Memory B cell (primary cell): ENCODE measurements at places on chromosomes 4 and X.
A peak's percentile ranks its signal among the peaks of the same experiment; 100 is the strongest.

DNA sequence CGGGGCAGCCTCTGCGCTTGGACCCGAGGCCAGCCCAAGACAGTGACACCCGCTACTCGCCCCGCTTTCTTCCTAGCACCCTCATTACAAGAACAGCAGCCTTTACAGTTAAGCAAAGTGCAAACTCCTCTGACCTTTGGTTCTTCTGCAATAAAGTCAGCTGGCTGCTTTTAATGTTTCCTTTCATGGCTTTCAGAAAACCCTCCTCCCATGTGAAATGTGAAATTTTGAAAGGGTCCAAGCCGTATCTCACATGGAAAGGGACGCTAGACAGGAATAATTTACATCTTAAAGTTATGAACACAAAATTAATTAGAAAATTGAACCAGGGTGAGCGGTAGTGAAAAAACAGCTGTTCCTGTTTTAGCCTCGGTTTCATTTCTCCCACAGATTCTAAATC is 520.1 kb upstream of the FRG1 start:
- H3K4me1 ChIP-seq, result no peaks in the 10 kb centered on the region
- DNase-seq, result no peak
- no peaks in the 10 kb centered on the region for H3K36me3 ChIP-seq
- no peak overlapping the region for H3K4me3 ChIP-seq
- no peak overlapping the region for H3K27ac ChIP-seq

DNA sequence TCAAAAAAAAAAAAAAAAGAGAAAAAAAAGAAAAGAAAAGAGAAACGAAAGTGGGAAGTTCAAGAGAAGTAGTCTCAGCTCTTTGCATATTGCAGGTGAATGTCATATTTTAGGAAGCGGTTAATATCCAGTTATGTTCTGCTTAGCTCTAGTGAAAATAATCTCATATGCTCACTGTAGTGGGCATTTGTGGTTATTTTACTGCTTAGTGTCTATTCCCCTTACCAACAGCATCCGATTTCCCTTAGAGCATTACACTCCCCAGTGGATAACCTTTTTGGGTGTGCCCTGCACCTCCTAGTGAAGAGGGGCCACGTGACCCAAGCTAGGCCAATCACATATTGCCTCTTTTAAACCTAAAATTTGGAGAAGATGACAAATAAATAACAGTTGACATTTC is 111.2 kb upstream of the ZNF827 start:
- no peak for DNase-seq
- peak overlapping the region; percentile 8 for H3K27ac ChIP-seq
- H3K36me3 ChIP-seq, result peaks cover 5% of the 10 kb centered on the region

DNA sequence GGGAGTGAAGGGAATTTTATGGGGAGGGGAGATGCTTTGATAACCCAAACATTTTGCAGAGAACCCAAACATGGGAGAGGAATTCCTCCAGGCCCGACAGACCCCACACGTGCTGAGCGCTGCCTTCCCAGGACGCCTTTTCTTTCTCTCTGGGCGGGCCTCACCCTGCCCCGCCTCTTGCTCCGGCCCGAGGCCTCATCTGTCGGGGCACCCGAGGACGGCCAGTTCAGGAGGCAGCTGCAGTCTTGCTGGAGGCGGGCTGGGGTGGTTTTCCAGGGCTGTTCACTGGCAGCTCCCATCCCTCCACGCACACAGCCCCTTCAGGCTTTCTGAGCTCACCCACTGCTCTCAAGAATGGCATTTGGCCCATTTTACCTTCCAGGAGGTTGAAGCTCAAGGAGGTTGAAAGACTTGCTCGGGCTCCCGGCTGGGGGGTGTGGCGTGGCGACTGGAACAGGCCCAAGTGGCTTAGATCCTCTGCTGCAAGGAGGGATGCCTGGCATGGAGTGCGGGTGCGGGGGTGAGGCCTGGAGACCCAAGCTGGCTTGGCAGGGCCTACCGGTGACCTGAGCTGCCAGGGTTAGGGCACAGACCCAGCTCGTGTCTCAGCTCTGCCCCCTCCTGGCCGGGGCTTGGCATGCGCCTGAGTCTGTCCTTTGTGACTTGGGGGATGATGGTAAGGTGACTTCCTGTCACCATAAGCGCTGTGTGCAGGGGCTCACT is 99.2 kb downstream of the PSAPL1 start:
- H3K27ac ChIP-seq, result no peak overlapping the region
- peaks cover 6% of the 10 kb centered on the region for H3K27me3 ChIP-seq
- no peaks in the 10 kb centered on the region for H3K36me3 ChIP-seq

DNA sequence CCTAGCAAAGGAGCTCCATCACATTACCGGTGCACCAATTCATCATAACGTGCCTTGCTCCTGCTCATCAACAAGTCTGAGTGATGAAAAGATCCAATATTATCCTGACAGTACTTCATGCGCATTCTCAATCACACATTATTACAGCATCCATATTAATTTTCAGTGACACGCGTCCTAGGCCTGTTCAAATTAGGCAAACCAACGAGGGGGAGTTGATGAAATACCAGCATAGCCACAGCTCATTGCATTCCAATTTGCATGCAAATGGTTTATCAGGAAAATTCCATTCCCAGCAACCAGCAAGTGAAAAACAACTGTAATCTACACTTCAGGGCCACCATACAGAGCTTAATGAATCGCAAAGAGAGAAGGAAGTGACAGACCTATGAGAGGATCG is 236.9 kb downstream of the DCLK2 start:
- H3K27me3 ChIP-seq, result no peaks in the 10 kb centered on the region
- no peaks in the 10 kb centered on the region for H3K4me1 ChIP-seq
- DNase-seq, result no peak
- H3K27ac ChIP-seq, result no peak overlapping the region

GRCh38 chr4:173247321-173247720 is 78.7 kb downstream of the GALNT7 start:
- no peak overlapping the region for H3K4me3 ChIP-seq
- DNase-seq, result no peak
- H3K27me3 ChIP-seq, result no peaks in the 10 kb centered on the region
- H3K36me3 ChIP-seq, result peaks cover 14% of the 10 kb centered on the region
- H3K4me1 ChIP-seq, result peaks cover 46% of the 10 kb centered on the region

DNA sequence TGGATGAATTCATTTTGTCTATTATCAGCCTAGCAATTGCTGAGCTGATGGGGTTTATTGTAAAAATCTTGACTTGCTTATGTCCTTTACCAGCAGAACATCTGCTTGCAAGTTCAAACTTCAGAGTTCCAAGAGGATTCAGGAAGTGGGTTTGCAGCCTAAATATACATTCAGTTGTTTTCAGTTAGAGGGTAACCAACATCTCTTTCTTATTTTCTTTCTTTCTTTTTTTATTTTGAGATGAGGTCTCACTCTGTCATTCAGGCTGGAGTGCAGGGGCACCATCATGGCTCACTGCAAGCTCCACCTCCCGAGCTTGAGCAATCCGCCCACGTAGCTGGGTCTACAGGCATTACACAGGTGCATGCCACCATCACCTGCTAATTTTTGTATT is 31.4 kb upstream of the FHL1 start:
- peaks cover 2% of the 10 kb centered on the region for H3K27me3 ChIP-seq
- H3K27ac ChIP-seq, result no peak overlapping the region
- no peak overlapping the region for H3K4me3 ChIP-seq
- no peak for DNase-seq

DNA sequence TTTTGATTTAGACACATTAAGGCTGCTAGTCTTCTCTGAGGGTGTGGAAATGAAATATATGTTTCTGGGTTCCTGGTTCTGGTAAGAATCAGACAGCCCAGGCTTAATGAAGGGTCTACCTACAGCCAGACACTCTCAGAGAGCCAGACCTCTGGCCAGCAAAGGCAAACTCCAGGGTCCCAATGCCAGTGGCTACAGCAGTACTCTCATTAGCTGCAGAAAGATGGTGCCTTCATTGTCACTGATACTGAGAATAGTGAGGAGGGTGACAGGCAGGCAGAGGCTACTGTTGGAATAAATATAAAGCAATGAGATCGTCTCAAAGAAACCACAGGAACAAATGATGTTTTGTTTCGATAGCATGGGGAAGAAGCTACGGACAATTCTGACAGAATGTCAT is 437.6 kb downstream of the GPM6A start:
- no peak for DNase-seq
- H3K4me1 ChIP-seq, result peaks cover 5% of the 10 kb centered on the region
- no peak overlapping the region for H3K4me3 ChIP-seq
- H3K27me3 ChIP-seq, result no peaks in the 10 kb centered on the region
- no peak overlapping the region for H3K27ac ChIP-seq

DNA sequence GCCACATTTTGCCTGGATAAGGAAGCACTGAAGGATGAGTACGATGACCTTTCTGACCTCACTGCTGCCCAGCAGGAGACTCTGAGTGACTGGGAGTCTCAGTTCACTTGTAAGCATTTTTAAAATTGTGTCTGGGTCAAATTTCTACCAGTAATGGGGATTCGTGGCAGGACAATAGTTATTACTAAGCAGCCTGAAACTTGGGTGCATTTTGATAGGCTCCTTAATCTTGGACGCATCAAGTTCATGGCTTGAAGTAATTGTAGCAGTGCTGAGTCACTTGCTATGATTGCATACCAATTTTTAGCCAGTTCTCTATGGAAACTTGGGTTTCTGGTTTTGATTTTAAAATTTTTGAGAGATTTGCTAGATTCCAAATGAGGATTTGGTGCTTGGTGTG is 4.3 kb downstream of the PGRMC1 start:
- H3K27ac ChIP-seq, result no peak overlapping the region
- H3K36me3 ChIP-seq, result peaks cover 16% of the 10 kb centered on the region
- no peaks in the 10 kb centered on the region for H3K27me3 ChIP-seq
- no peak overlapping the region for H3K4me3 ChIP-seq
- peaks cover 19% of the 10 kb centered on the region for H3K4me1 ChIP-seq
- no peak for DNase-seq

DNA sequence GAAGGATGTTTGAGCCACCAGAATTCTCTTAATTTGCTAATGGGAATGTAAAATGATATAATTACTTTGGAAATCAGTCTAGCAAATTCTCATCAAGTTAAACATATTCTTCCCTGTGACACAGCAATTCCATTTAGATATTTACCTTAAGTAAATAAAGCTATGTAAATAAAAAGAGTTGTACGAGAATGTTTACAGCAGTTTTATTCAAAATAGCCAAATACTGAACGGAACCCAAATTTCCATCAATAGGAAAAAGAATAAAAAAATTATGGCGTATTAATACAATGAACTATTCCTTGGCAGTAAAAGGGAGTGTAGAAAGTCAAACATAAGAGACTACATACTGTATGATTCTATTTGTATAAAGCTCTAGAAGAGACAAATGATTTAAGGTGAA is 45.8 kb downstream of the CENPE start:
- no peak for DNase-seq
- peaks cover 3% of the 10 kb centered on the region for H3K4me1 ChIP-seq
- no peak overlapping the region for H3K4me3 ChIP-seq
- no peaks in the 10 kb centered on the region for H3K27me3 ChIP-seq
- no peaks in the 10 kb centered on the region for H3K36me3 ChIP-seq
- H3K27ac ChIP-seq, result no peak overlapping the region

DNA sequence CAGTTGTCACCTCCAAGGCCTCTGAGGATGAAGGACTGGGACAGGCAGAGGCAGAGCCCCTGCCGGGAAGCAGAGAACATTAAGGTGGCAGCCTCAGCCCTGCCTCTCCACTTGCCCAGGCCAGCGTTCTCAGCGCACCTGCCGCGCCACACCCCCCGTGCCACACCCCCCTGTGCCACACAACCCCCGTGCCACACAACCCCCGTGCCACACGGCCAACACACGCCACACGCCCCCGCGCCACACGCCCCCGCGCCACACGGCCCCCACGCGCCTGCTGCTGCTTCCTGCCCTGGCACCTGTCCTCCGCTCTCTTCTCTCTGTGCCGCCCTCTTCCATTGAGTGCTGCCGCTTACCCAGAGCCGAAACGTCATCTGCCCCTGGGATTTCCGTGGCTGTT is 58.0 kb upstream of the ZFP42 start:
- H3K27me3 ChIP-seq, result no peaks in the 10 kb centered on the region
- no peaks in the 10 kb centered on the region for H3K36me3 ChIP-seq
- H3K4me3 ChIP-seq, result no peak overlapping the region
- DNase-seq, result no peak
- H3K4me1 ChIP-seq, result no peaks in the 10 kb centered on the region
- no peak overlapping the region for H3K27ac ChIP-seq

DNA sequence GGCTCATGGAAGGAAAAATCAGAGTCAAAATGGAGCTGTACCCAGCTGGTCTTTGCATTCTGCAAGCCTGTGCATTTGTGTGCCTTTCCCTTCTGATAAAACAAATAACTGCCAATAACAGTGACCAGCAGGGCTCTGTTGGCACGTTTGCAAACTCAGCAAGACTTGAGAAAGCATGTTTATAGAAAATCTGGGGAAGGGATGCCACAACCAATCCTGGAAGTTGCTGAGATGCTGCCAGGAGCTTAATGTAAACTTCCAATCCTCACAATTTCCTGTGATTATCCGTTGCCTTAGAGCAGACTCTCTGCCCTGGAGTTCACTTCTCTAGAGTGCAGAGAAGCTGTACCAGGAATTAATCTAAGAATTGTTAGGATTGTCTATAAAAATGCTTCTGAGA is 6.9 kb upstream of the ANXA3 start:
- no peaks in the 10 kb centered on the region for H3K36me3 ChIP-seq
- no peak for DNase-seq
- no peak overlapping the region for H3K4me3 ChIP-seq
- peaks cover 10% of the 10 kb centered on the region for H3K4me1 ChIP-seq
- peaks cover 4% of the 10 kb centered on the region for H3K27me3 ChIP-seq
- H3K27ac ChIP-seq, result no peak overlapping the region

DNA sequence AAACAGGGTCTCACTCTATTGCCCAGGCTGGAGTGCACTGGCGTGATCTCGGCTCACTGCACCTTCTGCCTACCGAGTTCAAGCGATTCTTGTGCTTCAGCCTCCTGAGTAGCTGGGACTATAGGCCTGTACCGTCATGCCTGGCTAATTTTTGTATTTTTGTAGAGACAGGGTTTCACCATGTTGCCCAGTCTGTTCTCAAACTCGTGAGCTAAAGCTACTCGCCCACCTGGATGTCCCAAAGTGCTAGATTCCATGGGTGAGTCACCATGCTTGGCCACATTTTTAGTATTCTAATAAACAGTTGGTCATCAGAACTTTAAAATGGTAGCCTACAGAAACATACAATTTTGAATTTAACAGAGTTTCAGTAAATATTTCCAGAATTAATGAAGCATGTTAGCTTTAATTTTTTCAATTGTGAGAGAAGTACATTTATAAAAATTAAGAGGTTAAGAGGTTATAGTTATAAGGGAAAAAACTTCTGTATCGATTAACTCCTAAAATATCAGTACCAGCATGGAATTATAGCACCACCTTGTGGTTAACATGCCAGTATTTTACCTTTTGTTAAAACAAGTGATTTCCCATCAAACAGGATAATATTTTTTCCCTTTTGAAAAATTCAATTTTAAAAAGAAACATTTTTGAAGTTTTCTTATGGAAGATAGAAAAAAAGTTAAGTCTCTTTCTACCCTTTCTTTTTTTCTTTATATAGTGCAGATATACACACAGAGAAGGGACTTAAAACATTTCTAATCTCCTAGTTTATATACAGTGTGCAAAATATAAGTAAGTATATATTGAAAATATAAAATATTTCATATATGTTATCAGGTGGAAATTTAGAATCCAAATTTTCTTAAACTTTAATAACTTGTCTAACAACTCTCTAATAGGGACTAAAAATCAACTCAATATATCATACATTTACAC is 35.4 kb downstream of the CEP44 start:
- H3K4me1 ChIP-seq, result no peaks in the 10 kb centered on the region
- no peak overlapping the region for H3K4me3 ChIP-seq
- peak; percentile 1 for DNase-seq
- H3K36me3 ChIP-seq, result peaks cover 4% of the 10 kb centered on the region
- H3K27me3 ChIP-seq, result no peaks in the 10 kb centered on the region

- H3K36me3 ChIP-seq, result no peaks in the 10 kb centered on the region
- no peaks in the 10 kb centered on the region for H3K4me1 ChIP-seq
- DNase-seq, result no peak
- H3K27me3 ChIP-seq, result peaks cover 5% of the 10 kb centered on the region
- H3K27ac ChIP-seq, result no peak overlapping the region
Observed at GRCh38 chrX:104288269-104288668, 33.5 kb upstream of the ESX1 start.
